NCI-H1436 (cell line): ENCODE measurements at places on chromosomes 1 and 21.

GRCh38 chr1:241356519-241357365 lies at the start of gene RGS7:
RGS7 (minus strand) TSS chr1:241357205.
- DNase-seq, result peak; percentile 87

DNA sequence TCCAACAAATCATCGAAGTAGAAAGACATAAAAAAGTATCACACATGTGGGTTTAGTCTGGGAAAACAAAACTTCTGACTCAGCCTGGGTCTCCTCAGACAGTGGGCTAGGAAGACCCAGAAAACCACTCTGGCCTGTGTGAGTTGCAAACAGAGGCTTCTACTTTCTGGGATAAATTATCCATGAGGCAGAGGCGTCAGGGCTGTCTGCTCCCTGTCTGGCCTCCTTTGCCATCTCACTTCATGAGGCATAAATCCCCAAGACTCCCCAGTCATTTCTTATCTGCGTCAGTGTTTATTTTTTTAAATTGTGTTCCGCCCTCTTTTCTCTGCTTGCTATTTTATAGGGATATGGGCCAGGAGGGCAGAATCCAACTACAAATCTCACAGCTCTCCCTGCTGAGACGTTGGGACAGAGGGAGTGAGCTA lies 80.6 kb upstream of the TRABD2B start:
- DNase-seq, result no peak

DNA sequence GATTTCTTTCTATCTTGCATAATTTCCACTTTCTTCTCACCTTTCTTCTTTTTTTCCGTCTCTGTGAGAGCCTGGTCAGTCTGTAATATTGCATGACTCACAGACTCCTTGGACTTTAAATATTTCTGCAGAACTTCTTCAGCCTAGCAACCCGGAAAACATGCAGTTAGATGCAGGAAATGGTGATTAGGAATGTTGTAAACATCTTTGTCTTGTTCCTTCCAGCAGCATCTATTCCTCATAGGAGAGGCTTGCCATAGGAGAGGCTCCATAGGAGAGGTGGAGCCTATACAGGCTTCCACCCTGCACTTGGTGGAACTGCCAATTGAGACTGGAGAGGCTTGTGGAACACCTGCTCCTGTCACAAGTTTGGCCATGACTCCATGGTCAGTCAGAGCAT lies 10.0 kb downstream of the GBP5 start:
- no peak for DNase-seq

DNA sequence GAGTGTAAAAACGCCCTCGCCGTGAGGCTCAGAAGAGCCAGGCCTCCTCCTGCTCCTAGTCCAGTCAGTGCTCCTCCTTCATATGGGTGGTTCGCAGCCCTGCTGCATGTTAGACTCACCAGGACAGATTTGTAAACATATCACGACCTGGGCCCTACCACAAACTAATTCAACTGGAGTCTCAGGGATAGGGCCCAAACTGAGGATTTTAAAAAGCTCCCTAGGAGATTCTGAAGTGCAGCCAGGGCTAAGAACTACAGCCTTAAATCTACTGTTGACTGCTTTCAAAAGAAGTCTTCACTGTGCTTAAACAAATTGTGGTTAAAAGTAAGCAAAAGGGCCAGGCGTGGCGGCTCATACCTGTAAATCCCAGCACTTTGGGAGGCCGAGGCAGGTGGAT lies 57.0 kb downstream of the CAMTA1 start:
- DNase-seq, result no peak

- DNase-seq, result no peak
Observed at GRCh38 chr1:27339213-27339612, 2.6 kb upstream of the SYTL1 start.

GRCh38 chr1:2384941-2385481 lies 6.3 kb downstream of the MORN1 start:
- DNase-seq, result no peak

DNA sequence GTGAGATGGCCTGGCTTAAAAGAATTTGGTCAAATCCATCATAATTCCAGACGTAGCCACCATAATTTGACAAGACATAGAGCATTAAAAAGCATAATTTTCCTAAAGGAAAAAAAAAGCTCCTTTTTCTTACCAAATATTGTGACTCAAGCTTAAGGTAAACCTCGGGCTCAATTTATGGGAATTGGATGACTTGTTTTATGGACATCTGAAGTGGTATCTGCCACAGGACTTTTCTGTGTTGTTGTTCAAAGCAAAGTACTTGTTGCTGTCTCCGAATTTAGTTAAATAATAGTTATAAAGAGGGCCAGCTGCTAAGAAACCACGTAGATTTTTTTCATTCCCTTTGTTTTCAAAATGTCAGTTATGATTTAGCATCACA lies 1.1 kb downstream of the MPZL1 start:
- no peak for DNase-seq

DNA sequence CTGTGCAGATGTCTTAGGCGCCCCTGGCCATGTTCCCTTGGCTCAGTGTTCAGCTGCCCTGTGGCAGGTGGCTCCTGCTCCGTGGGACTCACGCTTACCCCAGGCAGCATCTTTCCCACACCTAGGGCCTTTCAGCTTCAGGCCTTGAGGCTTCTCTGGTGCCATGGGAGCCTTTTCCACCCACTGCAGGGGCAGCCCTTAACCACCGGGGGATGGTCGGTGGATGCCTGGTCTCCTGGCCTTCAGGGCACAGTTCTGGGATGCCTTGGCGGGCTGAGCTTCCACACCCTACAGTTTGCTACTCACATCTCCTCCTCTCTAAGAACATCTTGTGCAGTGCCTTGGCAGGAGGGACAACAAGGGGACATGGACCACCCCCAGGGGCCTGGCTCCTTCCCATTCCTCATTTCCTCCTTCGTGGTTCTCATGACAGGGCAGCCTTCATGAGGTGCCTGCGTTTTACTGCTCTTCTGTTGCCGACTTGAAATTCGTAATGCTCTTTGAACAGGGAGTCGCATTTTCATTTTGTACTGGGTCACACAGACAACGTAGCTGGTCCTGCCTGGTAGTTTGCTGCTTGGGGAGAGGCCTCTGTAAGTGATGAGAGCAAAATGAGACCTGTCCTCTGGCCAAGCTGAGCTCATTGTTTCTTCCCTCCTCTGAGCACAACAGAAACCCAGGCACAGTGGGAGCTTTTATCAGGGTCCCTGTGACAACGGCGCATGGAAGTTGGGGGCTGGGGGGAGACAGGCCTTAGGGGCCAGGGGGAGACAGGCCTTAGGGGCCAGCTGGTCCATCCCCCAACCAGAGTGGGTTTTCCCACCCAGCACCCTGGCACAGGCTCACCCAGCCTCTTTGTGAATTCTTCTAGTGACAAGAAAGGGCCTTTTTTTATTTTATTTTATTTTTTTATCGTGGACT lies 62.0 kb upstream of the NEK2 start:
- DNase-seq, result no peak

DNA sequence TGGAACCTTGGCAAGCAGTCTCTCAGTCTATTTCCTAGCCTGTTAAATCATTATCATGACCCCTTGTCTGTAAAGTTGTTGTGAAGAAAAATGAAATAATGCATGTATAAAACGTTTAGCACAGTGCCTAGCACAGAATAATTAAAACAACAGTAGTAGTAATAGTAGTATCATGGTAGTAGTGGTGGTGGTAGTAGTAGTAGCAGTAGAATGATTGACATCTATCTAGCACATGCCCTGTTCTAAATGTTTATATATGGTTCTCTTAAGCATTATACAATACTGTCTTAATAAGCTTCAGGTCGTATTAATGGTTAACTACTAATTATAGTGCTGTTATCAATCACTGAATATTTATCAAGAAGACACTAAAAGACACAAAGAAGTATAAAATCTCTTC lies 46.7 kb downstream of the GPR3 start:
- DNase-seq, result no peak

DNA sequence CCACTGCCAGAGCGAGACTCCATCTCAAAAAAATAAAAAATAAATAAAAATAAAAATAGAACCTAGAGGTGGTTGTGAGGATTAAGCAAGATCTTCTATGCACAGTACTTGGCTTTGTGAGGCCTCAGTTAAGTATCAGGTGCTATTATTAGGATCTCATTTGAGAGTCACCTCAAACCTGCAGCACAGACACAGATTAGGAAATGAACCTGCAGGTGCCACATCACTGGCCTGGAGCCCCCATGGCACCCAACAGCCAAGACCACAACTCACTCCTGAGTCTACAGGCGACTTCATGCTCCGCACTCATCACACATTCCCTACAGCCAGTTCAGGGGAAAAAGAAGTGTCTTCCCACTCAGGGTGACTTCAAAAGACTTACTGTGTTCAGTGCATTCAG lies 176.8 kb downstream of the SLC45A1 start:
- DNase-seq, result no peak

DNA sequence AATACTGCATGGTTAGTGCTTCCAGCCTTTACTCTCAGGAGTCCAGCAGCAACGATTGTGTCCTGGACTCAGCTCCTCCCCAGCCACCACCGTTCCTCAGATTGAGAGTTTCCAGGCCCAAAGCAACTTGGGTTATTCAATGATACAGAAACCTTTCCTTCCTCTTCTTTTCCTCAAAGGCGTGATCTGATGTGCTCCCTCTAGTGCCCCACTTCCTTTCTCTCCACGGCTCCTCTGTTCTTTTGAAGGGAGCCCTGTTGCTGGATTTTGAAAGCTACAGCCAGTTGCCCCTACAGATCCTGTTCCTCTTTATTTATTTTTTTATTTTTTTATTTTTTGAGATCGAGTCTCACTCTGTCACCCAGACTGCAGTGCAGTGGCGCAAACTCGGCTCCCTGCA lies 14.1 kb downstream of the CRP start:
- no peak for DNase-seq

DNA sequence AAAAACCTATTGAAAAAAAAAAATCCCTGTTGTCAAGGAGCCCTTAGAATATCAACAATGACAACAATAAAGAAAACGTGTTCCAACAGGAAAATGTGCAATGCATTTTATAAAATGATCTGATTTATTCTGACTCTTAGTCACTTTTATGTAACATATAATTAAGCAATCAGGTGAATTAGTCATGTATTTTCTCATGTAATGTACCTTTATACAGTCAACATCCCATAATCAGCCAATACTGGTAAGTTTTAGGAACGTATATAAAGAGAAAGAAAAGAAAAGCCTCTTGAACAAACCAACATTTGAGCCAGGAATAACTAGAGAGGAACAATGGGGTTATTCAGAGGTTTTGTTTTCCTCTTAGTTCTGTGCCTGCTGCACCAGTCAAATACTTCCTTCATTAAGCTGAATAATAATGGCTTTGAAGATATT lies at the start of gene CLCA4:
TSS of gene CLCA4 (plus strand) at position 292 of the 435 bp plus-strand sequence. CDS start at position 334, 42 bp downstream.
- peak; percentile 59 for DNase-seq

DNA sequence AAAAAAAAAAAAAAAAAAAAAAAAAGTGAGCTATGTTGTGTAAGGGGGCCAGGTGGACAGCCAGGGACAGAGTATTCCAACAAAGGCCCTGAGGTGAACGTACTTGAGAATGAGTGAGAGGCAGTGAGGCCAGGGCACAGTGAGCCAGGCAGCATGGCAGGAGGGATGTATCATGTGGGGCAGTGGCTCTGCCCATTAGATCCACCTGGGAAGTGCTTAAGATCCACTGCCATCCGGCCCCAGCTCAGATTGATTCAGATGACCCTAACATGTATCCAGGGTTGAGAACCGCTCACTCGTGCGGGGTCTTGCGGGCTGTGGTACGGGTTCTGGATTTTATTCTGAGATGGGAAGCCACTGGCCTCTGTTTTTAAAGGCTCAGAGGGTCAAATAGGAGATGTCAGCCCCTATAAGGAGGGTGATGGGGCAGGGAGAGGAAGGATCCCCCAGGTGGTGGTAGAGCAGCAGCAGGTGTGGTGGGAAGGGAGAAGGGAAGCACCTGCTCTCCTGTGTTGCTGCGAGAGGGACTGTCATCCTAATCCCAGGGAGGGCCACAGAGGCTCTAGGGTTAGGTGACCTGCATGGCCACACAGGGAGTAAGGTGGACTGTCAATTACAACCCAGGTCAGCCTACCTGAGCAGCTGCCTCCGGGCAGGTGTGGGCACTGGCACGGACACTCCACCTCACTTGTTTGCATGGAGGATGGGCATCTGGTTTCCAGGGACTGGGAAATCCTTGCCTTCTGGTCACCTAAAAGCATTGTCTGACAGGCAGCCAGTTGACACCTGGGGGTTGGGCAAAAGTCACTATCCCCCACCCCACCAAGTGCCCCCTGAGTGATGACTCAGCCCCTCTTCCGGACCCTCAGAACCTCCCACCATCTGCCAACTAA lies 31.6 kb downstream of the CDK18 start:
- DNase-seq, result no peak

DNA sequence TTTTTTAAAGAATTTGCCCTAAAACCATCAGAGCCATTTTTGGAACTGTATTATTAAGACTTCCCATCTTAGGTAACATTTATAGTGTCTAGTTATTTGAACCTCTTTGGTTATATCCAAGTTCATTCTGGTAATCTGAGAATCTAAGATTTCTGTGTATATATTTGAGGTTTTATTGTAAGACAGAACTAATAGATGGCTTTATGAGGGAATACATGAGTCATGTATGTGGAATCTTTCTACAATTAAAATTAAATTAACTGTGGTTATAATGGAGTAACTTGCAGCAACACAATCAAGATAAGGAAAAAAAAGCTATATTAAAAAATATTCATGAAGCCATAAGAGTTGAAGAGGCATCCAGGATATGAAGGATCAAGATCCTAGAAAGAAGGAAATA lies 92.1 kb downstream of the UBE2U start:
- no peak for DNase-seq

DNA sequence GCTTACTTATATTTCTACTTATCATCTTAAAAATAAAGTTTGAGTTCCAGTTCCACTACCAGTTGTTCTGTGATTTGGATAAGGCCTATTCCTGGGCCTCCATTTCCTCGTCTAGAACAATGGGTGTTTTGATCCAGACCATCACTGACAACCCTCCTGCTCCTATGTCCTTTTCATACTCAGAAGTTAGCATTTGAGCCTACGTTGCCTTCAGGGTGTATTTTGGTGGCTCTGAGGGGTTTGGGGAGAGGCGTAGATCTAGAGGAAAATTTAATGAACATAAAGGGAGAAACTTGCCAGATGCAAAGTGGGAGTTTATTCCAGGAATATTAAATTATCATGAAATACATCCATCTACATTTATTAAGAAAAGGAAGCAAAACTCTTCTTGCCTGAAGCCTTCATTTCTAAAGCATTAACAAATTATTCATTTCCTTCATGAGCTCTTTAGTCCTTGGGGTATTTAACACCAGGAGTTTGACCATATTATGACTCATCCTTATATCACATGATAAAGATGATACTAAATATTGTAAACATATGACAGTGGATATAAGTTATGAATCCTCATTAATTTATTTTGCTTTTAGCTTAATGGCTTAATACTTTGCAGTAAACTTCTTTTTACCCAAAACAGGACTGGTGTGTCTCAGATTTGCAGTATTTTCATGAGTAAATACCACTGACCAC lies 47.2 kb upstream of the SYT14 start:
- no peak for DNase-seq

GRCh38 chr1:35120458-35121133 lies 41.4 kb downstream of the ZMYM1 start:
- no peak for DNase-seq

DNA sequence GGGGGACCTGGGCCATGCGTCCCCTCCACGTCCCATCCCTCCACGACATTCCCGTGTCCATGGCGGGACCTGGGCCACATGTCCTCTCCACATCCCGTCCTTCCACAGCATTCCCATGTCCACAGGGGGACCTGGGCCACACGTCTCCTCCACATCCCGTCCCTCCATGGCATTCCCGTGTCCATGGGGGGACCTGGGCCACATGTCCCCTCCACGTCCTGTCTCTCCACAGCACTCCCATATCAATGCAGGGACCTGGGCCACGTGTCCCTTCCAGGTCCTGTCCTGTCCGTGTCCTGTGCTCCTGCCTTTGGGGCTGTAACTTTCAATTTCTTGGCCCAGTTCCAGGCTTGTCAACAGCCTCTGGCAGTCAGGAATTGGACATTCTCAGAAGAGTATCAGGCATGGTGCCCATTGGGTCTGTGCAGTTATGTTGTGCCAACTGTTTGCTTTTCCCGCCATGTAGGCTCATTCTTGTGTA lies 47.1 kb downstream of the WNT9A start:
- DNase-seq, result no peak
